CD14-positive monocyte (primary cell): ENCODE measurements at places on chromosomes 4 and X.

GRCh38 chr4:46450556-46450955 is 60.6 kb upstream of the GABRA2 start:
- DNase-seq = no peak

DNA sequence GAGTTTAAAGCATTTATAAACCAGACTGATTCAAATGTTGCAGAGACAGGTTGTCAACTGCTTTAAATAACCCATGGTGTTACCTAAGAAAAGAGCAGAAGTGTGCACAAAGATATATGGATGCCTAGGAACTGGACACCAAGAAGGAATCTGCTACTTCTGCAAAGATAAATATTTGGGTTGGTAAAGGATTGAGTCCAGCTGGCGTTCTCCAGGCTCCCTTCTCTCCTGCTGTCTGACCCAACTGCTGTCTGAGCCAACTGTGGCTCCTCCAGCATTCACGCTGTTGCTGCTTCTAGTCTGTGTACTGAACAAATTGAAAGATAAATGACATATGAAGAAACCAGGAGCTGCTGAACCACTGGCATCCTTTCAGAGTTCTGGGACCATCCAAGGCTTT is 1167.8 kb upstream of the PRKX start:
- no peak for DNase-seq

- no peak for DNase-seq
These were observed 991.4 kb upstream of the PABPC4L start for GRCh38 chr4:135192751-135193535.

DNA sequence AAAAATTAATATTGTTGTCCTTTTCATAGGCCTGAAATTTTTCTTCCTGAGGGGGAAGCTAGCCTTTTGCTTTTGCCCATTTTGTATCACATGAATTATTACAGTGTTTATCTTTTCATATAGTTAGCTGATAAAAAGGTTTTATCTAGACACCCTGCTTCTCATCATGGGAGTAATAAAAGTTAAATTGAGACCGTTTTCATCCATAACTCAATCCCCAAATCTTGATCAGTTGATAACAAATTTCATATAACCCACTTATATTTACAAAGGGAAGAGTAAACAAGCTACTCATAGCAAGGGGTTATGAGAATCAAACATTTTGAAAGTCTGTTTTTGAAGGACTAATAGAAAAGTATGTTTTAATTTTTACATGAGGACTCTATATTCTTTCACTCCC is 23.5 kb upstream of the DCX start:
- DNase-seq = no peak

- no peak for DNase-seq
These were observed 18.8 kb upstream of the SYNPO2 start for GRCh38 chr4:118869808-118870342.

GRCh38 chr4:186249785-186250754 is 15.9 kb upstream of the F11 start:
- no peak for DNase-seq

- no peak for DNase-seq
These were observed 399.6 kb upstream of the NDST3 start for GRCh38 chr4:117634716-117635115.

DNA sequence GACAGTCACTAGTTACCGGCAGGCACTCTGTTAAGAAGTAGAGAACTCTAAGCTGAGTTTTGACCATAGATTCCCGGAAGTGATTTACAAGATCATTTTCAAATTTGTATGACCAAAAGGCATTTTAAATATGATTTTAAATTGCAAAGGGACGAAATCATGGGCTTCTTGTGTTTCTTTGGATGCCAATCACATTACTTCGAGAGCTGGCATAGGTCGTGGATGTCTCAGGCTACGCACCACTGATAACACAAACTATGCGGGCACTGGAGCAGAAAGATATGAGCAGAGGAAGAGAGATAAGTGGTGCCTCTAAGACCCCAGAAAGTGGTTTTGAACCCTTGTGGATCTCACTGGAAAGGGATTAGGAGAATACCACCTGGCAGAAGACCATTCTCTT is 294.2 kb upstream of the FTHL17 start:
- DNase-seq = no peak

DNA sequence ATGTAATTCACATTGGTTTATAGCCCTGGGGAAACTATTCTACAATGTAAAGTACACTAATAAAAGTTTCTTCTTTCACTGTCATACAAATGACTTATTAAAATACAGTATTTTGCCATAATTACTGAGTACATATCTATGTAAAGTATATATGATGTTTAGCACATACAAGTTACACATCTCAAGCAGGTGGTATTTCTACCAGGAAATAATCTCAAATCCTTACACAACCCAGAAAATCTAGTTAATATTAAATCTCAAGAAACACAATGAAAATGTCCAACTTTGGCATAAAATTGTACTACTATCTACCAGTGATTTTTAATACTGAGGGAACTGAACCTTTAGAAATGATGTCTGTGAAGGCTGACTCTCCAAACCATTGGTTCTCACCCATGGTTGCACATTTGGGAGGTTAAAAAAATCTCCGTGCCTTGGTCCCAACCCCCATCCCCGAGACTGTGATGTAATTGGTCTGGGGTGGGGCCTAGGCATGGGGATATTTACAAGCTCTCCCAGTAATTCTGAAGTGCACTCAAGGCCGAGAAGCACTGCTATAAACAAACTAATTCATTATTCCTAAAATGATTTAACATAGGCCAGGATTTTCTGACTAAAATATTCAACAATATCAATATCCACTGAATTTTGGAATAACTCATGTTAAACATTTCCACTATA is 27.6 kb downstream of the MAP3K15 start:
- DNase-seq = no peak

DNA sequence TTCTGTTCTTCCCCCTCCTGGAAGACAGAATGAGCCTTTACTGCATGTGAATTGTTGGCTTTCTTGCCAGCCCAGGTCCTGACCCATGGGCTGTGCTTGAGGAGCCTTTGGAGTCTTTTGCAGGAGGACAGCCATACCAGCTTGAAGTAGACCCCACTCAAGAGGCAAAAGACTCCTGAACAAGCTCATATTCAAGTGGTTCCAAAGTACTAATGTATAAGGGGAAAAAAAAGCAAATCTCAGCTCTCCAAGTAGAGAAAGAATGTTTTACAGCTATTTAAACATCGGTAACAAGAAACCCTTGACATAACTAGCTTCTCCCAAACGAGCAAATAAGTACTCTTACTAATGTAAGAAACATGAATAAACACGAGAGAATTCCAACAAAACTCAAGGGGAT is 174.9 kb upstream of the MXRA5 start:
- no peak for DNase-seq

DNA sequence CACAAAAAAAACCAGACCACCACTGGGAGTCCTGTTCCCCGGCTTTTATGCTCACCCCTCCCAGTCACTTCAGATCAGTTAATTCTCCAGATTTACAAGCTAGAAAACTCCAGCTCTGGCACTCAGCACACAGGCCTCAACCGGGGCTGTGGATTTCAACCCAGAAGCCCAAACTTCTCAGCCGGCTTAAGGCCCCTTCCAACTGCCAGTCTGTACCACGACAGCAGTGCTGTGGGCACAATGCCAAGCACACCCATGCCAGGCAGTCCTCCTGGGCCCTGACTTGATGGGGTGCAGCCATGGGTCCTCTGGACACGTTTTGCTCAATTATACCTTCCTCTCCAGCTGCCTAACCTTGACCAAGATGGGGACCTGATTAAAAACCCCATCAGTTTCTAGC is 12.2 kb downstream of the SOD3 start:
- DNase-seq = no peak

- DNase-seq = no peak
These were observed 12.9 kb upstream of the RAB33B start for GRCh38 chr4:139441029-139441428.

- DNase-seq = no peak
These were observed 78.5 kb downstream of the MID1IP1 start for GRCh38 chrX:38879631-38880220.

- DNase-seq = no peak
These were observed 7.5 kb downstream of the FAM9C start for GRCh38 chrX:13036896-13037295.
